ENCODE measurements at places on chromosomes 4 and X.

- no peak for DNase-seq
These were observed 136.3 kb downstream of the TMEM144 start for GRCh38 chr4:158346576-158346975.

DNA sequence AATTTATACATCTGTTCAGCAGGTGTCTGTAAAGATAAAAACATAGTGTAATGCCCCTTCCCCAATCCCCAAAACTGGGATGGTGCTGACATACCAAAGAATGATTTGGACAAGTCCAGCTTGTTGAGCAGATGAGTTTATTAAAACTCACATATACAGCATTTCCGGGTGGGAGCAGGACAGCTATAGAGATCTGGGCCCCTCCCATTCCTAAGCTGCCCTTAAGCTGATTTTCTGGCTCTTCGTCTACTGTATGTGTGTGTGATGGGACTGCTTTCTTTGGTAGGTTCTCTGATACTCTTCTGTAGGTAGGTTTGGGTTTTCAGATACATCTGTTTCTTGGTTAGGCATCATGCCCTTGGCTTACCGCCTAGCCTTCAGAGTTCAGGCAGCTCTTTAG, 703.7 kb upstream of the PCDH10 start:
- no peak for DNase-seq

- no peak for DNase-seq
These were observed 20.1 kb downstream of the SLITRK4 start for GRCh38 chrX:143615851-143616250.

DNA sequence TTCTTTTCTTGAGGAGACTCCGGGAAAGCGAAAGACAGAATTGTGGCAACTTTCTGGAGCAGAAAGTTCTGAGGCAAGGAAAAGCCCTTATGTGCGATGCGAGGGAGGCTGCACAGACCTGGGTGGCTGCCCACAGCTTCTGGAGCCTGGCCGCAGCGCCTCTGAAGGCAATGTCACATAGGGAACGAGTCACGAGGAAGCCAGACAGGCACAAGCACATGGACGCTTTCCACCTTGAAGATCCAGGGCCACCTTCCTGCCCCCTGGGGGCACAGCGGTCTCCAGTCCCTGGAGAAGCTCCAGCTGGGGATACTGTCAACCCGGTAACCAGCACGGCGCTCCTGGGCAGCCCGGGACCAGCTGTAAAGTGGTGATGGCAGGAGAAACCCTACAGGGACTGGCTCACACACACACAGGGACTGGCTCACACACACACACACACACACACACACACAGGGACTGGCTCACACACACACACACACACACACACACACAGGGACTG, 69.8 kb downstream of the MTNR1A start:
- no peak for DNase-seq

DNA sequence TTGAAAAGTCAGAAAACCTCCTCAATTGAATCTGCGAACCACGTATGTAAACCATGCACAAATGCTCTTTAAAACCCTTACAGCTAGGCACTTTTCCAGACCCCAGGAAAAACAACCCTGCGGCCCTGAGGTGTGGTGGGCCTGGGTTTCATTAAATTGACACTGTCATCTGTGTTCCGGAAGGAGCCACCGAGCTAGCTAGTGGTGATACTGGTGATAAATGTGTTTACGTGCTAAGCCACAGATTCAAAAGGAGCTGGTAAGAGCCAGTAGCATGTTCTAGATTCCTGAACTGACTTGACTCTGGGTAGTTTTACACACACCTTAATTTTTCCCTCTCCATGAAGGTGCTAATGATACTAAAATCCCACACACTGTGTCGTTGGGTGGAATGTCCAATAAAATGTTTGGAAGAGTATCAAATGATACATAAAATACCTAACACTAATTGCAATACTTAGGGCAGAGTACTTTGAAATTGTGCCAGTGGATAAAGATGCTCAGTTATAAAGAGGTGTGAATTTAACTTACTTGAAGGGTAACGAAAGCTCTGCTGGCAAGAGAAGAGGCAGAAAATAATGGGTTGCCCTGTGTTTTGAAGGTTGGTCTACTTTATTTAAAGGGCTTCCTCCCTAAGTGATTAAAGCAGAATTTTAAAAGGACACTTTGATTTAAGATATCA, 8.5 kb downstream of the SMS start:
- peak; percentile 32 for DNase-seq

DNA sequence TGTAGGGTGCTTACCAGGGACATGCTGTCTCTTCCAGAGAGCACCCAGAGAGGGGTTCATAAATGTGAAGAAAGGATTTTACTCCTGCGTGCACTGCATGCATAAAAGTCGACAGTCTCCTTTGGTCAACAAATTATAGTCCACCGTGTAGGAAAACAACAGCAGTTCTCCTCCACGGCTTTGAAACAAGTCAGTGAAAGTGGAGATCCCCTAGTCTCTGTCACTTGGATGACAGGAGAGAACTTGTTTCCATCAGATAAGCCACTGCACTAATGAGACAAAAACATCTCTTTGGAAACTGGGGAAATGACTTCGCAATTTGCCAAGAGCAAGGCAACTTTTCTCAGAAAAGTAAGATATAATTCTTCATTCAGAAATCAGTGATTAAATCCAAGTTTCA, 9.7 kb downstream of the UNC5C start:
- no peak for DNase-seq

- DNase-seq, result no peak
These were observed 15.0 kb downstream of the ASB9 start for GRCh38 chrX:15254852-15255251.

DNA sequence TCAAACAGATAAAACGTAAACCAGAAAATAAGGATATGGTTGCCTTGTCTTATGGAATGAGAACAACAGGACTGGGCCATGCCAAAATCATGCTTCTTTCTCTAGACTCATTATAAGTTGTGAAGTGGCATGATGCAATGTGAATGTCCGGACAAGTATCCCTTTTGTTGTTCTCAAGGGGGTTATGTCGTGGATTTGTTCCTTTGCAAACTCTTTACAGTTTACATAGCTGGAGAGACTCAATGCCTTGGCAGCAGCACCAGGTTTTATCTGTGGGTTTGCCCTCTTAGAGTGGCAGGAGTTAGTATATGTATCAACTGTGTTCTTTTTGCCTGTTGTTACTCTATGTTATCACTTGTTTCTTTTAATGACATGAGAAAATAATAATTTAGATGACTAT, 41.4 kb downstream of the SPRY1 start:
- DNase-seq, result no peak
